ENCODE measurements at places on chromosomes 6 and 20. TPM values are rescaled to one million over a fixed set of nuclear protein-coding genes. Genes with fewer than 3 reads are reported as not detected.

The HLA-DRA gene
- 101 TPM for total RNA-seq

The ZBTB12 gene
- total RNA-seq, result 4.2 TPM

The PCNA gene
- total RNA-seq, result 24.5 TPM

The PNLDC1 gene
- 0.19 TPM for total RNA-seq

The NKX2-4 gene
- not detected for total RNA-seq

DNA sequence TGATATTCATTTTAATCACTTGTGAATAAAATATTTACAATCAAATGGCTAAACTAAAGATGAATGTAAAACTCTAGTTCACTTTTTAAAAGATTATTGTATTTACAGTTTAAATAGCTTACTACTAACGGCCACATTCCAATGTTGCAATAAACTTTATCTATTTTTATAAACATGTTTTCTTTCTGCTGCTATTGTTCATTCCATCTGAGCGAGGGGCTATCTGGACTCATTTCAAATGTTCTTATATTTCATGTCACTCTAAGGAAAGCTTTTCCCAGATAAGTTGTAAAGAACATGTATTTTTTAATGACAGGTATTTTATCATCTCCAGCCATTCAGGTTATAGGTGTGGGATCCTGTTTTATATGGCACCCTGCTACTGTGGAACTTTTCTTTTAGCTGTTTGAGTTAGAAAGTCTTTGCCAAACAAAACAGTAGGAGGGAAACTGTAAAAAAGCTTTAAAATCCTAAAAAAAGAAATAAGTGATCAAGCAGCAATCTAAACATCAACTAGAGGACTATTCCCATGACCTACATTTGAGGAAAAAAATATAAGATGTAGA is 42.5 kb downstream of the HMGCLL1 start:
- DNase-seq, result no peak

DNA sequence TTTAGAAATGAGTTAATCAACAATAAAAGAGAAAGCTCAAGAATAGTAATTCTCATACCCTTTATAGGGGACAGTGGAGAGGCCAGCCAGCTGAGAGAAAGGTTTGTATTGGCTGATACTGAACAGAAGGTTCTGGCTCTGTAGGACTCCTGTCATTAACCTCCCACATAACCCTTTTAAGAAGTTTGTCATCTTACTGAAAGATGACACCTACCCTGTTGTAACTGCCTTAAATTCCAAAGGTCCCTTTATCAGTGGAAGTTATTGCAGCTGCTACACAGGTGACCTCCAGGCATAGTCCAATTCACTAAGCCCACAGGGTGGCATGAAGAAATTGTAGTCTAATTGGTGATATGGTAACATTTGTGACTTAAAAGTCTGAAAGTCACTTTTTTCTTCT is 790.1 kb downstream of the TENT5A start:
- DNase-seq, result no peak

DNA sequence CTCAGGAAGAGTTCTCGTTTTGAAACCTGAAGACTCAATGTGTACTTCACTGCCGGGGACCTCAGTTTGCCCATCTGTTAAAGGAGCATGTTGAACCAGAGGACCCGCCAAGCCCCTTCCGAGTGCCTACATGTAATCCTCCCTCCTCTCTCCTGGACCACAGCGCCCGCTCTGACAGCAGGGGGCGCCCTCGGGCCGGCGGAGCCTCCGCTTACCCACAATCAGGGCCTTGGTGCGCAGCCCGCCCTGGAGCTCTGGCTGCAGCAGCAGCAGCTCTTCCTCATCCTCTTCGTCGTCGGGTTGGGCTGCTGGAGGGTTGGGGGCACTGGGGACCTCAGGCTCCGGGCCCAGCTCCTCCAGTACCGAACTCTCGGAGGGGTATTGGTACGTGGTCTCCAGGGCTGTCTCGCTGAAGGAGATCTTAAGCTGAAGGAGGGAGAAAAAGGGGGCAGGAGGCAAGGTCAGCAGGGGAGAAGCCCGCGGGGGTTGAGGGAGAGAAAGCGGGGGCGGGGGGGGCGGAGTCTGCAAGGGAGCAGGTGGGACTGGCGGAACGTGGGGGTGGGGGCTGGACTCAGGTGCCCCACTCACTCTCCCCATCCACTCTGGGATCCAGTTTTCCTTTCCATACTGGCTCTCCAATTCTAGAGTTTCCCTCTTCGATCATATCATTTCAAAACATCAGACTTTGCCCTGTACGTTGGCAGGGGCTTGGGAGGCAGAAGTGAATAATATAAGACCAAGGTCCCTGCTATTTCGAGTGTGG is 6.3 kb upstream of the DHX16 start:
- DNase-seq, result peak; percentile 96

GRCh38 chr20:51335329-51335841 is 207.1 kb downstream of the NFATC2 start:
- DNase-seq, result no peak

DNA sequence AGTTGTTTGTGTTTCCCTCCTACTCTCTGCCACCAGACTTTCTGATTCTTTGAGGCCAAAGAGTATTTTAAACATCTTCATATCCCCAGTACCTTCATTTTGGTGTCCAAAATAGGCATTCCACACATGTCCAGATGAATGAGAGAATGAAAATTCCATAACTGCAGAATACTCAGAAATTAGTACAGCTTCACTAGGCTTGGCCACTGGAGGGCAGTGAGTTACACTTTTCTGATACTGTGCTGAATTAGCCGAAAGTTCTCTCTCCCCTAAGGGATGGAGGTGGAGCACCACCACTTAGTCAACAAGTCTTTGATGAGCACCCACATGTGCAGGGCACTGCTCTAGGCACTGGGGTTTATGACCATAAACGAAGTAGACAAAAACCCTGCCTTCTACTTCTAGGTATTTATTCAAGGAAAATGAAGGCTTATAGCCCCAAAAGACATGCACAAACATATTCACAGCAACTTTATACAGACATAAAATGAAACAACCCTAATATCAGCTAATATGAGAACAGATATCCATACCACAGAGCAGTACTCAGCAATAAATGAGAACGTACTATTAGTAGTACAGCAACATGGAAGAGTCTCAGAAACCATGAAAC is 46.1 kb upstream of the TMEM217 start:
- no peak for DNase-seq

DNA sequence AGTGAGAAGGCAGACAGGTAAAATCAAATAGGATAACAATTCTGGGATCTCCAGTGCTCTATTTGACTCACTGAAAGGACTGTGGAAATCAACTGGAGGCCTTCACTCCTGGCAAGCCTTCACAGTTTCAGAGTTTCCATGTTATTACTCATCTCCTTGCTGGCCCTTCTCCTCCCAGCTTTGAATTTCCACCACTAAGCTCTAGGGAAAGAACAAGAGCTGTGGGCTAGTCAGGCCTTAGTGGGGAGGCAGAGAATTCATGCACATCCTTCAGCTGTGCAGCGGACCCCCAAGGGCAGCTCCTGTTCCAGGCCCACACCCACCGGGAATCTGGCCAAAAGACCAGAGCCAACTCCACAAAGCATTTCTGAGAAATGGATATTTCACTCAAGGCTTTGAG is 26.0 kb downstream of the MYLIP start:
- DNase-seq, result peak; percentile 83

GRCh38 chr6:151763938-151764680 is 43.4 kb upstream of the ESR1 start:
- DNase-seq, result peak; percentile 97

DNA sequence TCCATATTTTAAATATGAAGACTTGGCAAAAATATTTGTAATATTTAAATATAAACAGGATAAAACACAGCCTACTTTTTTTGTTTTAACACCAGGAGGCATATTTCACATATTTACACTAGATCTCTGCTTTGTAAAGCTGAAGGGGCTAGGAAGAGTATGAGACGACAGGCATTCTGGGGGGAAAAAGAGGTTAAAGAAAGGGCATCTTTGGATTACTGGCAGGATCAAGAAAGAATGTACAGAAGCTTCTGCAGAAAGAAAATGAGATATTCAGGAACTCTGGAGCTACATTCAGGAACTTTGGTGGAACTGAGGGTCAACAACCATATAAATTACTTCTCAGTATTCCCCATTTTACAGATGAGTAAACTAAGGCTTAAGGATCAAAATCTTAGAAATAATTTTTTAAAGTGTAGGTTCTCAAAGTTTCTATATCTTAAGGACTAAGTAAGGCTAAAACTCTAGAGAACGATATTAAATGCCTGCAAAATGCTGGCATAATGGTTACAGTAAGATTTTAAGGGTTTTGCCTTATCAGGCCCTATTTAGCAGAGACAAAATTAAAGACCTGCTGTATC is 156.5 kb downstream of the CDK19 start:
- DNase-seq, result no peak

DNA sequence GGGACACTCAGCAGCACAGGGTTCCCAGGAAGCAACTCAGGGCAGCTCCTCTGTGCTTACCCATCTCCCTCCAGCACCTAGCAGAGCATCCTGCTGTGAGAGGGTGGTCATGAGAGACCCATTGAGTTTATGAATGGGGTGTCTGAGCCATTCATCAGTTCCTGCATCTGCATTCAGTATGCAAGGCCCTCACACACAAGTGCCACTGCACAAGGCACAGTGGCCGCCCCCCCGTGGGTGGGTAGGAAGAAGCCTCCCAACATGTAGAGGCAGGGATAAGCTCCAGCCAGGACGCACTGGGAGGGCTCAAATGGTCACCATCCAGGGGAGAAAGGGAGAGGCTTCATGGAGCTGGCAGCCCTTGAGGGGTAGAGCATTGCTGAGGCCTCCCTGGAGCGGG is 43.0 kb downstream of the FOXP4 start:
- DNase-seq, result no peak

DNA sequence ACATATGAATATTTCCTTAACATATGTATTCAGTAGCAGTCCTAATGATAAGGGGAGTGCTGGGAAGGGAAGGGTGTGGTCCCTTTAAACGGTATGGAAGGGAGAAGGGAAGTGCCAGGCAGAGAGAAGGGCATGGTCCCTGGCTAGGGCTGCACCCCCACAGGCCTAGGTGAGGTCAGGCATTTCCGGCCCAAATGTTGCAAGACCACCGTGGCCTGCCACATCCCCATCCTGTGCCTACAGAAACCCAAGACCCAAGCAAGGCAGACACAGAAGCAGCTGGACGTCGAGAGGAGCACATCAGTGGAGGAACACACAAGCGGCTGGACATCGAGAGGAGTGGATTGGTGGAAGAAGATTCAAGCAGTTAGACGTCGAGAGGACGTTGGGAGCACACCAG is 5.9 kb downstream of the RRAGD start:
- no peak for DNase-seq

GRCh38 chr20:41425180-41425884 is 58.7 kb upstream of the EMILIN3 start:
- peak; percentile 85 for DNase-seq

- no peak for DNase-seq
Observed at GRCh38 chr6:24899136-24899996, 36.4 kb downstream of the RIPOR2 start.

DNA sequence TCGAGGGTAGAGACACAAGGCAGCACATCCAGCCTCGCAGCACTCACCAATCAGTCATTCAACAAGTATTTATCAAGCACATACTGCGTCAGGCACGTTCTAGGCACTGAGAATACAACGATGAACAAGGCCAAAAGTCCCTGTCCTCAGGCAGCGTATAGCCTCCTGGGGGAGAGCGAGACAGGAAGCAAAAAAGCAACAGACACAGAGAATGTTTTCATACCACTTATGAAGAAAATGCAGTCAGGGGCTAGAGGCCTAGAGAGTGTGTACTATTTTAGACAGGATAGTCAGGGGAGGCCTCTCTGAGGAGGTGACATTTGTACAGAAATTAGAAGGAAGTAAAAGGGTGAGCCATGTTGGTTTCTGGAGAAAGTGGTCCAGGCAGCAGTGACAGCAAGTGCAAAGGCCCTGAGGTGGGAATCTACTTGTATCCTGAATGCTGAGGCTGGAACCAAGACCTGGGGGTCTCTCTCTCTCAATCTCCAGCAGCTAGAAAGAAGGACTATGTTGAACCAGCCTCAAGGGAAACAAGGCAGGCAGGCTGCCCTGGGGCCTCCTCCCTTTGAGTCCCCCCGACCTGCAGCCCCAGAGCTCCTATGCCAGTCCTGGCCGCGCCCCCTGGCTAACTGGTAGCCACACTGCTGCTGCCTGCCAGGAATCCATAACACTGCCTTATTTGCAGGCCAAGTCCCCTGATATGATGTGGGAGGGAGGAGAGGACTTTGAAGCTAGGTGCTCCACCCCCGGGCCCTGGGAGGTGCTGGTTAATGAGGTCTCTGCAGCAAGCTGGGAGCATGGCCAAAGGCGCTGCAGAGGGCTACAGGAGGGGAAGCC is 151.2 kb downstream of the GRM4 start:
- DNase-seq, result peak; percentile 55

- DNase-seq, result no peak
Observed at GRCh38 chr20:42986143-42986773, 203.4 kb downstream of the PTPRT start.

DNA sequence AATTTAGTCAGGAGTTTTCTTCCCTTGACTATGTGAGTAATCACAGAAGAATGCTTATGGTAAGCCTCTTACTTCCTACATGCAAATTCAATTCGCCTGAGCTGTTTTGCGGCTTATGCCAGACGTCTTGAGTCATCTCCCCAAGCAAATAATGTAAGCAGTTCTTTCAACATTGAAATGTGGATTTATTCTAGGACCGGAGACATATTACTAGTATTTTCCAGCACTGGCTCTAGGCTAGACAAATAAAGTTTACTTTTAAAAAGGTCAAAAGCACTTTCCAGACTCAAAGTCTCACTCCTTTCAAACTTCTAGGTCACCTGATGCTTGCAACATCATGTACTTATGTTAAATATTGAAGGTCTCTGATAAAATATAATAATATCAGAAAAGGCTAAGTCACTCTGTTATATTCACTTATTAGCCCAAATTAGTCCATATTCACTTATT is 38.1 kb upstream of the NOX3 start:
- DNase-seq, result no peak

DNA sequence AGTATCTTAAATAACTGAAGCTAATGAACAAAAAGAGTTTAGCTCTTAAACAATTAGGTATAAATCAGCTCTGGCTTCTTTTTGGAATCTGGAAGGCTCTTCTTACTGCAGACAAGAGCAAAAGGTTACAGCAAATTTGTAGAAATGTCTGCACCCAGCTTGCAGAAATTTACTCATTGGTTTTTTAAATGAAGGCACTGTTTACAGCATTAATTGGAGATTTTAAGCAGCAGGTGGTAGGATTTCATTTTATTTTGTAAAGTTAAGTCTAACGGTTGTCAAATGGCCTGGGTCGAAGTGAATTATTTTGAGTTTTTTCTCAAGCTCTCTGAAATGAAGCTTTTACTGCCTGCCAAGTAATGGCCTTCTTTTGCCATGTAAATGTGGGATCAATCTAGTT is 102.1 kb downstream of the NRSN1 start:
- no peak for DNase-seq

- no peak for DNase-seq
Observed at GRCh38 chr6:6803180-6803977, 214.9 kb downstream of the LY86 start.

Measured in posterior vena cava (tissue), 2 donors.